ENCODE measurements at places on chromosomes 11 and 22.

DNA sequence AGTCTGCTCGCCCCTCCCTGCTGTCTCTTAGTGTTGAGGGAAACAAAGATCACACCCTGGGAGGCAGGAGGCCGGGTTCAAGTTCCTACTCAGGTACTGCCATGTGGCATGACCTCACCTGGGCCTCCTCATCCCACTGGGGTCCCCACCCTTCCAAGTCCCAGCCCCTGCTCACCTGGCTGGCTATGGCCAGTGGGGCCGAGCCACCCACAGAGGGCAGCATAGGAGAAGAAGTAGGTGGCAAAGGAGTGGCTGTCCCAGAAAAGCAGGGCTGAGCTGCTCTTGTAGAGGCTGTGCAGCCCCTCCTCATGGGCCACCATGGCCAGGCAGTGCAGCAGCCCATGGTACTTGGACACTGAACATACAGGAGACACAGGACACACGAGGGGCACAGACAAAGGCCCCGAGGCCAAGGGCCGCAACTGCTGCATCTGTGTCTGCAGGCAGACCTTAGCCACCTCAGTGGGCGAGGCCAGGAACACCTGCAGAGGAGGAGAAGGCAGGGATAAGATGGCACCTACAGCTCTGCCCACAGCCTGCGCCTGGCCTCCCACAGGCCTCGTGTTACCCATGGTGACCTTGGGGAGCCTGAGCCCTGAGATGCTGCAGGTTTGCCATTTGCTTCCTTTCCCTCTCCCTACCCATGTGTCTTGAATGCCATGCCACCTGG lies 50.6 kb upstream of the MPEG1 start:
- DNase-seq: peak; percentile 50

DNA sequence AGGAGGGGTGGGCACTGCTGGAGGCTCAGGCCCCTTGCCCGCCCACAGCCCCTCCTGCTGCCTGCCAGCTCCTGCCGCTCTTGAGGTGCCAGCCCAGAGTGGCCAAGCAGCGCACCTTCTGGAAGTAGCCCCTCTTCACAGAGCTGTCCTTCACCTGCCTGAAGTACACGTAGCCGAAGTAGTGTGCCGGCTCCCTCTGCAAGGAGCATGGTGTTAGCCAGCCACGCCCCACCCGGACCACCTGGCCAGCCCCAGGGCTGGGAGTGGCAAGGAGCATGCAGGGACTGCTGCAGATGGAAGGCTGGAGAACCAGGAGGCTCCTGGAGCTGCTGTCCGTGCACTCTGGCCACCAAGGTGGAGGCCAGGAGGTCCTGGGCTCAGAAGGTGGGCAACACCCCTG lies 9.6 kb downstream of the DENND6B start:
- DNase-seq: no peak

GRCh38 chr11:8017894-8018483 lies 30.9 kb downstream of the EIF3F start:
- no peak for DNase-seq

DNA sequence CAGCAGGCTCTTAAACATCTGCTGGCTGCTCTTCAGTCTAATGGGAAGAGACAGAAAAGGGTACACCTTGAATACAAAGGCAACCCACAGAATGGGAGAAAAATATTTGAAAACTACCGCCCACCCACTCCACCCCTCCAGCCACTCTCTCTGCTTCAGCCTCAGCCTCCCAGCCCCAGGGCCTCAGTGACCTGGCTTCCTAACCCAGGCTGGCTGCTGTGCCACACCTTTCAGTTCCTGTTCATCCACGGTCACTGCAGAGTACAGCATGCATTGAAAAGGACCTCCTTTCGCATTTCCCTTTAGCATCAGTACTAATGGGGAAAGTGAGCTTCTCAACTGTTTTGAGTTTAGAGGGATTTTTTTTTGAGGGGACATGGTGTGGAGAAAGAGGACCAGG lies 28.8 kb upstream of the SERPIND1 start:
- no peak for DNase-seq

- no peak for DNase-seq
Observed at GRCh38 chr11:12143461-12144258, 33.3 kb downstream of the MICAL2 start.

- DNase-seq: no peak
Observed at GRCh38 chr11:24762076-24762475, 265.2 kb downstream of the LUZP2 start.

Measured in NCI-H2029 (cell line).